ENCODE measurements at places on chromosomes 7 and 10.

DNA sequence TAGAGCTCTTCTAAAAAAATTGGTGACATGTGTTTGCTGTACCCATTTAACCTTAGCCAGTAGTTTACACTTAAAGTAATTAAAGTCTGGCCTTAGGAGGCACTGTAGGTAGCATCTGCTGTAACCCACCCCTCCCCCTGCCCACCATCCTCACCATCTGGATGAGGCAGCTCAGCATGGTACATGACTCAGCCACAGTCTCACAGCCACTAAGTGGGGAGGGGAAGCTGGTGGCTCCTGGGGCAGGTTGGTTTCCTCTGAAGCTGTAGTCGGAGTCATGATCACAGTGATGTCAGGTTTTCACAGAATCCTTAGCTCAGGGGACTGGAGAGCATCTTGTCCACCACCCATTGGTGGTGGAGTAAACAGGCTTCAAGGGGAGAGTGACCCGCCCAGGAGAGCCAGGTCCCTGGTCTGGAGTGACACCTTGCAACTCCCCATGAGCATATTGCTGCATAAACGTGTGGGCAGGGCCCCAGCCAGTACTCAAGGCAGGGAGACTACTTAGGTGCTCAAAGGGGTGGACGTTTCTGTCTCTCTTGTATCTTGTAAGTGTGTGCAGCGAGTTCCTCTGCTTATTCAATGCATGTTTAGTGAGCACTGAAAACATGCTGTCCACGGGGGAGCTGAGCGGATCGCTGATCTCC, 125.9 kb downstream of the GRK5 start:
- peak; percentile 46 for DNase-seq

- DNase-seq, result no peak
These were observed 72.0 kb downstream of the GFRA1 start for GRCh38 chr10:116201011-116201410.

DNA sequence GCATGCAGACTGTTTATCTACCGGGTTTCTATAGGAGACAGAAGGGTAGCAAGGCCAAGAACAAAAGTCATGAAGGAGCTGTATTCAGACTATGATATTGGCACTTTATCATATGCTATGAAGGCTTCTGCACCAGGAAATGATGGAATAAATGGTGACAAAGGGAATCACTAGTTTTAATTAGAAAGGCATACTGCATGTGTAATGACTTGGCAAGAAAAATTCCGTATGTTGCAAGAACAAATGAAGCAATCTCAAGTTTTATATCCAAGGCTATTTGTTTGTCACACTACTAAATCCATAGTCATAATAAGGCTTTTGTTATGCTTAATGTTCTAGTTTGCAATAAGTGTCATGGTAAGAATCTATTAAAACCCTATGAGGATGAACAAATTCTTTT, 230.9 kb downstream of the ZEB1 start:
- peak; percentile 52 for DNase-seq

- DNase-seq, result no peak
These were observed at the start of gene POU6F2 for GRCh38 chr7:38977685-38978084. POU6F2 (plus strand) TSS chr7:38977909; CDS start chr7:38977954, 45 bp downstream.

DNA sequence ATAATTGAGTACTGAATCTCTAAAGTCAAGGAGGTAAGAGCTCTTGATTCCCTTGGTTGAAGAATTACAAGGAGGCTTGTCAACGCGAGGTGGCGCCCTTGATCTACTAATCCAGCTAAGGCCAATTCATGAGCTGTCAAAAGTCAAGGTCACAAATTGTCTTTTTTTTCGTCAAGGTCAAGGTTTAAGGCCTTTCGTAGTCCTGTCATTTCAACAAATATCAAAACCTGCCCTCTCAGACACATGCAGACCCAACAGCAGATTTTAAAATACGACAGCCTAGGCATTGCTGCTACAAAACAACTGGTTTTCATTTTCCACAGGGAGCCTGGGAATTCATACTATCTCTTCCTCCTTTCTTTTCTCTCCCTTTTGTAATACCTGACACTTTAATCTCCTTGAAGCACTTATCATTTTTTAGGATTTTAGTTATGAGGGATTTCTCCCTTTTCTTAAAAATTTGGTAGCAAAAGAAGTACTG, 3.6 kb downstream of the HOXA13 start:
- DNase-seq, result peak; percentile 82

- no peak for DNase-seq
These were observed 51.4 kb downstream of the SH3PXD2A start for GRCh38 chr10:103803941-103804340.

- no peak for DNase-seq
These were observed 102.2 kb downstream of the ZNF92 start for GRCh38 chr7:65475734-65476319.

DNA sequence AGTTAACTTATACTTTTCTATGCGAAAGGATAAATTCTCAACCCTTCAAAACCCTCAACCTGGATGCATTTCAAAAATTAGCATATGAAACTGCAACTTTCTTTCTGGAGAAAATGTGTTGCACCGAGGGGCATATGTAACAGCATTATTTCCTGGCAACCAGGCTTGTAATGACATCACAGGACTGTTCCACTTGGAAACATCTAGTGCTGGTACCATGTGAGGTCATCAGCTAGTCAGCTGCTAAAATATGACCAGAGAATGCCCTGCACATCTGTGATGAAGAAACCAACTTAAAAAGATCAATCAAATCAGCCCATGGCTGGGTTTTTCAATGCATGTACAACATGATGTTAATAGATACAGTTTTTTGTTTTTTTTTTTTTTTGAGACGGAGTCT, 40.0 kb downstream of the FGFR2 start:
- DNase-seq, result no peak

GRCh38 chr10:35133586-35133985, 6.9 kb downstream of the CREM start:
- no peak for DNase-seq

DNA sequence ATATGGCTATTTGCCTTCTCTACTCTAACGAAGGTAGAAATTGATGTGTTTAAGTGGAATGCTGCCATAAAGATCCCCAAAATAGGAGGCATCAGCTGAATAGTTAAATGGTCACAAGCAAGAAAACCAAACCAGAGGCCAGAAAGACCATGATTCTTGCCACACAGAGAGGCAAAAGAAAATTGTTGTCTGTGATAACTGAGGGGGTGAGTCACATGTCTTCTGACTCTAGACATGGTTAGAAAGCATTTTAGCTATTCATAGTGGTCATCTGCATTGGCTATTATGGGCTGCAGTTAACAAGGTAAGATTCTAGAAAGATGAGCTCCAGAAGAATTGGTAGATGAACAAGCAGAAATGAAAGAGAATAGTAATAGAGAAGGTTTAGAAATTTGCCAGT, 361.4 kb upstream of the NPSR1 start:
- DNase-seq, result peak; percentile 60

GRCh38 chr10:16986082-16986405, 143.6 kb downstream of the CUBN start:
- no peak for DNase-seq

DNA sequence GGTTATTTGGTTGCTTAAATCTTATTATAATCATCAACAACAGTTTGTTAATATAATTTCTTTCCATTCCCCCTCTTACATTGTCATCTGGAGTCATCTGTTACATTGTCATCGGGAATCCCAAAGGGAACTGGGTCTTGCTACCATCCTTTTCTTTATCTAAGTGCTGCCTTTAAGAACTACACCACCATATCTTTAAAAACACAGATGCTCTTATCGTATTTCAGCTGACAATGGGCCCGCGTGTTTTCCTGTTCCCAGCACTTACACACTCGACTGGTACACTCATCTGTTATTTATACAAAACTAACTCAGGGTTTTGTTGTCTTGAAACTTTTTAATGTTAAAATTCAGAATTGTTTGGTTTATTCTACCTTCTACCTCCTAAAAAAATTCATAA, 256.2 kb upstream of the MGMT start:
- no peak for DNase-seq

DNA sequence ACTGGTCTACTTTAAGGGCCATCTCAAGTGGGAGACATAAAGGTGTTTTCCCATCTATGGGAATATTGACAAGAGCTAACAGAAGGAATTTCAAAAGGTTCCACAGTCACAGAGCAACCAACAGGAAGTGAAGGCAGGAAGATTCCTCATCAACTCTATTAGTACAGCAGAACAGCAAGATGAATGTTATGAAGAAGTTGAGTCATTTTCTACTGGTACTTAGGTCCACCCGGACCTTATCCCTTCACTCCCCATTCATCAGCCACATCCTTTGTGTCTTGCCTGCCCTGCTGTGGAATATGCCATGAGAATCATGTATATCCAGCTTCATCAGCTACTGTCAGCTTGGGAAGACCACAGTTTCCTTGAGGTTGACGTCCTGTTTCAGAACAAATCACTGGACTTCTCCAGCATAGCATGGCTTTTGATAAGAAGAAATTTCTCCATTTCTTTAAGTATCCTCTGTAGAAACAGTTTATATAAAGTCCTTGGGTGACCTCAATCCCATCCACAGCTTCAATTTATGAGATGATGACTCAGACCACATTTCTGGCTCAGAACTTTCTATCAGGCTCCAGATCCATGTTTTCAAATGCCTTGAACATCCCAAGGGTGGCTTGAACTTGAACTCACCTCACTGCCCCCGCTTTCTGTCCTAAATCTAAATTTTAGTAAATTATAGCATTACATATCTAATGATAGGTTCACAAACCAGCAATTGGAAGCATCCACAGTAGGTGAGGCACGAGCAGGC, 84.9 kb upstream of the AGK start:
- DNase-seq, result no peak

GRCh38 chr10:62681211-62681940, 123.1 kb upstream of the ADO start:
- DNase-seq, result peak; percentile 8

DNA sequence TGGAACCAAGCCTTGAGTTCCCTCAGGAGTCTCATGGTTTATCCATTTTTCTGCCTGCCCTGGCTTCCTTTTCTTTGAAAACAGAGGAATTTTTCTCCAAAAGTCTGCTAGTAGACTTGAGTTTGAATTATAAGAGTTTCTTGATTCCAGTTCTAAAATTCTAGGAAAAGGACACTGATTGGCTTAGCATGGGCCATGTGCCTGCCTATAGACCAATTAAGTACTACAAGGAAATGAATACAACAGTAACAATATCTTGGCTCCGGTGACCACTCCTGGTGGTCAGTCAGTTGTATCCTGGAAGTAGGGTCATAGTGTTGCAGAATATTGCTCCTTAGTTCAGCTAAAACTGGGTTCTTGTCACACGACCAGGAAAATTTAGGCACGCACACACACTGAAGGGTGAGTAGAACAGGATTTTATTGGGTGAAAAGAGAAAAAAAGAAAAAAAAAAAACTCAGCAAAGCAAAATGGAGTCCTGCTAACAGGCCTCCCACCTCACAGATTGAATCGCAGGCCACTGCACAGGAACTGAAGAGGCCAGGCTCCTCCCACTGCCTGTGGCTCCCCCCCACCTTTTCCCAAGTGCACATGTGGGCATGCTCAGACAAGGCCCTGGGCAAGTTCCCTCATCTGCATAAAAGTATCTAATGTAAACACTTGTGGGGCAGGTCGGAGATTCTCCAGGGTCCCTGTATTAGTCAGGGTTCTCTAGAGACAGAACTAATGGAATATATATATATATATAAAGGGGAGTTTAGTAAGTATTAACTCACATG, 155.1 kb downstream of the LYZL1 start:
- DNase-seq, result no peak

DNA sequence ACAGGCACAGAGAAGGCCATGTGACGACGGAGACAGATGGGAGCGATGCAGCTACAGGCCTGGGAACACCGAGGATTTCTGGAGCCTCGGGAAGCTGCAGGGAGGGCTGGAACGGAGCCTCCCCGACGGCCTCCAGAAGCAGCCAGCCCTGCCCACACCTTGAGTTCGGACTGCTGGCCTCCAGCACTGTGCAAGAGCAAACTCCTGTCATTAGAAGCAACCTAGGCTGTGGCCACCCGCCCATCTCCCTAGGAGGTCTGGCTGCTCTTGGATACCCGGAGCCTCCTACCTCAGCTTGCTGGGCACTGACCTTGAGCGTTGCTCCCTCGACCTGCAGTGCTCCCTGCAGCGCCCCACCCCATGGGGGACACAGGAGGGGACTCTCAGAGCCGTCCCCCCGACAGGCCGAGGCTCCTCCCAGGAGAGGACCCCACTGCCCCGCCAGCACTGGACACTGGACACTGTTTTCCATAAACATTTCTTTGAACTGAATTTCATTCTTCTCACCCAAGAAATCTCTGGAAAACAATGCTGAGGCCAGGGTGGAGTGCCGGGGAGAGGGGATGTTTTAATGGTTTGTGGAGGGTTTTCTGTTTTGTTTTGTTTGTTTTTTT, 22.5 kb upstream of the TNRC18 start:
- DNase-seq, result no peak

DNA sequence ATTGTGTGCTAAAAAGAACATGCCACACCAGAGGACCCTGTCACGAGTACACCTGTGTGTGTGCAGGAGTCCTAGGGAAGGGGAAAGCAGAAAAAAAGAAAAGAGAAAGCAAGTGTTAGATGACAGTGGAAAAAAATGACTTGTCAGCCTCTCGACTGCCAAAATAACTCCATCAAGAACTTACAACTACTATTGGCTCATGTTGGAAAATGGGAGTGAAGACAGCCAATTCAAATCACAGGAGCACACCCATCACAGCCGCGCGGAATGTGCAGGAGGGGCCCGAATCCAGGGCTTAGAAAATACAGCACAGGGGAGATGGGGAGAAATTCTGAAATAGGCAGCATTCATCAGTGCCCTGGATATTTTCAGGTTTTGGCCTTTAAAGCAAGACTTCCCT, 38.1 kb upstream of the FOXI2 start:
- no peak for DNase-seq

DNA sequence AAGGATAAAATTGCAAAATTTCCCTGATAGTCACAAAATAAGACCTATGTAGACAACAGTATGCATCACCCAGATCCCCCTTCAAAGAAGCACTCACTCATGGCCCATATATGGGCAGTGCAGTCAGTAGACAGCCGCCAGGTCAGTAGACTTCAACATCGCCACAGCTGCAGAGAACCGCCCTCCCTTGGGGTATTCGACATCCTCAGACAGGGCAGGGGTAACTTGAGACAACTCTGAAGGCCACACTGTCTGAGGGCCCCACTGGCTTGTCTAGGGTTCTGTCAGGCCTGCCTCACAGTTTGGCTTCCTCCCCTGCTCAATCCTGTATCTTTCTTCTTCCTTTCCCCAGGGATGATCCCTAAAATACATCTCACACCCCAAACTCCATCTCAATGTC, 172.3 kb downstream of the IMMP2L start:
- DNase-seq, result no peak

All from cardiac fibroblast (primary cell).